Muscle of back (tissue), 13 donors: ENCODE measurements at places on chromosomes 4 and X.

- no peak for DNase-seq
These were observed 12.1 kb downstream of the ASB5 start for GRCh38 chr4:176256921-176257320.

DNA sequence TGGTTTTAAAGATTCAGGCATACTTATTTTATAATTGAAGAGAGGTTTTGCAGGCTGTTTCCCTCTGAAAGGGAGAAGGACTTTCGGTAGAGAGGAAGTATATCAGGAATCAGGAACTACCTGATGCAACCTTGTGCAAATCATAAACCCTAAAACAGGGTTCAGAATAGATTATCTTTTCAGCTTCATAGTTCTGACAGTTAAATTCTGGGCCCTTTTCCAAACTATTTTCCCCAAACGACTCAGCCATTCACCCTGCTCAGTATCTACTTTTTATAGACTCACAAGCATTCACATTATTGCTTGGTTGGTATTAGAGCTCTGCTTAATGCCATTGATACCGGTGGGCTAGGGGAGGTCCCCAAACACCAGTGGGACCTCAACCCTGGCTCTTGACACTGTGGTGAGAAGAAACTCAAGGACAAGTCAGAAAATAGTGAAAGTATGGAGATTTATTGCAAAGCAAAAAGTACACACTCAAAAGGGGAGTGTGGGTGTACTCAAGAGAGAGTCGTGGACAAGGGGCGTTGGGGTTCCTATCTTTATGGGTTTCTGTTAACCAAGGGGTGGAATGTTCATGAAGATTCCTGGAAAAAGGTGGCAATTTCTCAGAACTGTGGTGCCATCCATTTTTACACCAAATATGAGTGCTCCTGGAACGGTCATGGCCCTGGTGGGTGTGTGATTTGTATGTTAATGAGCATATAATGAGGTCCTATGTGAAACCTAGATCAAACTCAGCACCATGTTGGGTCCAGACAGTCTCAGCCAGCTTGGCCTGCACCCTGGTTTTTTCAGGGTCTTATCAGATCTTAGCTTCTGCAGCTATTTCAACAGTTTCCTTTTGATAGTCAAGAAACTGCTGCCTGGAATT lies 238.3 kb downstream of the DCLK2 start:
- DNase-seq = no peak

GRCh38 chr4:151887031-151887815 lies 126.4 kb upstream of the GATB start:
- no peak for DNase-seq

DNA sequence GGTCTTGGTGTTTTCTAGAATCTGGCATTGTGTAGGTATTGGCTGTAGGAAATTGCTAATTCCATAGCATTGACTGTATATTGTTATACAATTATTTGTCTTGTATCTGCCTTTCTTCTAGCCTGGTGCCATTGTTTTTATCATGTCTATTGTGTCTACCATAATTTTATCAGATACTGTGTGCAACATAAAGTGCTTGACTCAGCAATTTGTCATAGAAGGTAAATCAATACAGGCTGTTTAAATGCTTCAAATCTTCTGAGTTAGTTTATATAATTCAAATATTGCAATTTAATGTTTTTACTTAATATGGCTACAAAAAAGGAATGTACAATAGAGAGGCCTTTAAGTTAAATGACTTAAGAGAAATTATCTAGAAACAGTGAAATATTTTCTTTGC lies 263.3 kb upstream of the UGT8 start:
- DNase-seq = no peak

DNA sequence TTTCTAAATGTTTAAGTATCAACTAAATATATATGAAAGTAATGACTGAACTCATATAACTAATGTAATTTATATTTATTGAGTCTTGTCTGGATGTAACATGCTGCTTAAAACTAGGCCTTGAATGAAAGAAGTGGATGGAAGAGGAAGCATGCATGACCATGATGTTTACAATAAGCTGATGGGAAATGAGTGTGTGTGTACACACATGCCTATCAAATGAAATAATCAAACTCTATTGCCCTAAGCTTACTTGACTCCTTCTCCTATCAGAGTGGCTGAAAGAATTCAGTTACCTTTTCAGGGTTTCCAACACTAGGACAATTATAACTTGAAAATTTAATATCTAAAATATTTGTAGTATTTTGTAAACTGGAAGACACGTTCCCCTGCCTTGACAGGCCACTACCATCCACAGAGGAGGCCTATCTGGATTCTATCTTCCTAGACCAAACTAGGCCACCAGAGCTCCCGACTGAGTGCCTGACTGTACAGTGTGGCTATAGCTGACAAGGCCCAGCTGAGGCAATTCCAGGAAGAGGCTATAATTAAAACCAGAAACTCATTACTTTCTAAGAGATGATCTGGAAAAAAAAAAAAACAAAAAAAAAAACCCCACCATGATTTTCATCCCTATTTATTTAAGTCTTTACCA lies 7.6 kb downstream of the ARSJ start:
- DNase-seq = no peak

DNA sequence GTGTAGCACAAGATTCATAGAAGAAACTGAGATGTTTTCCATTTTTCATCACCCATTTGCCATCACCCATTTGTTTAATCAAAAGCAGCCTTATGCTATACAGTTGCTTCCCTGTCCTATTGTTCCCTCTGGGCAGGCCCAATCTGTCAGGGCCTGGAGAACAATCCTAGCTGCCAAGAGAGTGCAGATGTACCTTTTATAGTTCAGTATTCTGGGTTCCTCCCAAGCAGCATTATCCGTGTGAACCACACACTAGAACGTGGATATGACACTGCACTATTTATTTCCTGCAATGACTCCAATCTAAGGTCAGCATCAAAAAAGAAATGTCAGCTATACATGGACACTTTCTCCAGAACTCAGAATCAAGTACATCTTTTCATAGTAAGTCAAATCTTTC lies 269.0 kb downstream of the ADGRA3 start:
- DNase-seq = no peak

DNA sequence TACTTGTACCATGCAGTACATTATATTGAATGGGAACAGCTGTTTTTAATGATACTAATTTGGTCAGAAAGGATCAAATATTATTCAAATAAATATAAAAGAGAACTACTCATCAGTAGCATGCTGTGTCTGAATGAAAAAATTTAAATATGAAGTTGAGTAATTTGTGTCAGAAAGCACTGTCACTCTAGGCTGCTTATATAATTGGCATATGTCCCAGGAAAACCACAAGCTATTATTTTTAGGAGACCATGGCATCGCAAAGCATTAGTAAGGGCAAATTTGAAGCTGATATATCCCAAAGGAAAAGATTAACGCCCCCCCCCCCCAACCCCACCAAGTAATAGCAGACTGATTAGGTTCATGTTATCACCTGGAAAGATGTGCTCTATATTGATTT lies 388.5 kb upstream of the SPANXN4 start:
- no peak for DNase-seq

DNA sequence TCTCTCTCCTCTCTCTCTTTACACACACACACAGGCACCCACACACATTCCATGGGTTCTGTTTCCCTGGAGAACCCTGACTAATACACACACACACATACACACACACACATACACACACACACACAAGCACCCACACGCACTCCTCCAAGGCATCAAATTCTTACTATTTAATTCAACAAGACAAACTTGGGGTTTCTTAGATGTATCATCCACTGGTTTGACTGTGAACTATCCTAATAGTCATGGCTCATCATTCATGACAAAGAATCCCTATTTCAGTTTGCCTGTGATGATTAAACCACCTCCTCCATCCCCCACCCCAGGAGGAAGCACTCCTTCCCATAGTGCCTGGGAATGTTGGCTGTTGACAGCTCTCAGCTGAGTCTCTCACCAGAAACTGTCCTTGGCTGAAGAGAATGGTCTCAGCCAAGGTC lies 98.2 kb downstream of the USP46 start:
- DNase-seq = no peak

DNA sequence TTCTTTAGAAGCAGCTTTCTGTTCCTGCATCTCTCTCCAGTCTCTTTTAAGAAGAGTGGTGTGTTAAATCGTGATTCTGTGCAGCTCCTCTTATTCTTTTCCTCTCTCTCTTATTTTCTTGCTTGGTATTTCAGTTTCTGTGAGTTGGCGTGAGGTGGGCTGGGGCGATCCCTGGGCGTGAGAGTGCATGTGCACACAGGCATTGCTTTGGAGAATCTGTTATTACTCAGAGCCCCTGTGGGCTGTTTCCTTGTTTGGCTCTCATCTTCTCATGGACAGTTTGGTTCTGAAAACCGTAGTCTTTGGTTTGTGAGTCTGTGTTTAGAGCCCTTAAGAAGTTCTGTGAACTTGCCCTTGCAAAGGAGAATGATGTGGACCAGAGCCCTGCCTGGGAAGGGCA lies 97.2 kb upstream of the CLNK start:
- no peak for DNase-seq

DNA sequence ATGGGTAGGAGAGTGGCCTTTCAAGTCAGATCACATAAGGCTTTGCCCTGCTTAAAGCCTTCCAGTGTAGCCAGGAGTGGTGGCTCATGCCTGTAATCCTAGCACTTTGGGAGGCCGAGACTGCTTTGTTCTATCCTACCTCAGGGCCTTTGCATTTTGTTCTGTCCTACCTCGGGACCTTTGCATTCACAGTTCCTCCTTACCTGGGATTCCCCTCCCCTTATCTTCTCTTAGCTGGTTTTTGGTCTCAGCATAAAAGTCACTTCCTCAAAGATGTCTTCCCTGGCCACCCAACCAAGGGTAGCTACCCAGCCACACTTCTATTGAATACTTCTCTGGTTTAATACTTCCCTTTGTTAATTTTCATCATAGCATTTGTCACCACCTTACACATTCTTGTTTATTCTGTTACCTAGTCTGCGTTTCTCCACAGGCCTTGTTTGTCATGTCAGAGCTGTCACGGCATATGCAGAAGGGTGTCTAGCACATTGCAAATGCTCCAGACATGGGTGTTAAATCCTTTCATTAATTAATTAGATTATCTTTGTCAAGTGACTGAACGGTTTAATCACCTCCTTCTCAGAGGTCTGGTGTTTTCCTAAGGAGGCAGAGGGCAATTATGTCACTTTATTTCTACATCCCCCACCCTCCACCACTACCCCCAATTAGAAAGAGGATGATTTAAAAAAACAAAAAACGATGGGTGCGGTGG lies 11.3 kb upstream of the SETD7 start:
- DNase-seq = no peak

- no peak for DNase-seq
These were observed 61.1 kb upstream of the MTM1 start for GRCh38 chrX:150507251-150507856.

- DNase-seq = no peak
These were observed 182.8 kb downstream of the MOSPD2 start for GRCh38 chrX:15056044-15056443.

GRCh38 chr4:88458104-88458740 lies 1.3 kb downstream of the HERC5 start:
- DNase-seq = peak; percentile 29

DNA sequence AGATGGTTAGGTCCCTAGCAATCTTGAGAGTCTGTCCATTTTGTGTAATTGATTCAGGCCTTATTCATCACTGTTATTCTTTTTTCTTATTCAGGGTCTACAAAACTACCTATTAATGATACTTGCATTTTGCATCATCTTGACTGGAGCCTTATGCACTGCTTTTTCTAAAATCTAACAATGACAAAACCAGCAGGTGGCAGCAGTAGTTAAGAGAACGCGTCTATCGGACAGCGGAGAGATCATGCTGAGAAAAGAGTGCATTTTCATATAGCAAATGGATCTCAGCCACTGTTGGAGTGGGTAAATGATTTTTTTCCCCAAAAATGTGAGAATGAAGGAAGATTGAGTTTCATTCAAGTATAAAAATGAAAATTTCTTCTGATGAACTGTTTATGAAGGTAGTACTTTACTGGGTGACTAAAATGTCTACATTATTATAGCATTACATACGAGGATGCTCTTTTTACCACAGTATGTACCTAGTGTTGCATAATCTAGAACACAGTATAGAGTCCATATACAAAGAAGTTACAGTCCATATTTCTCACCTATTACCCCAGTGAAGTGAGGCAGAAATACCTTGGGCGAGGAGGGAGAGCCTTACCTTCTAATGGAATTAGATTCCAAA lies 43.2 kb downstream of the TMEM144 start:
- peak; percentile 82 for DNase-seq

DNA sequence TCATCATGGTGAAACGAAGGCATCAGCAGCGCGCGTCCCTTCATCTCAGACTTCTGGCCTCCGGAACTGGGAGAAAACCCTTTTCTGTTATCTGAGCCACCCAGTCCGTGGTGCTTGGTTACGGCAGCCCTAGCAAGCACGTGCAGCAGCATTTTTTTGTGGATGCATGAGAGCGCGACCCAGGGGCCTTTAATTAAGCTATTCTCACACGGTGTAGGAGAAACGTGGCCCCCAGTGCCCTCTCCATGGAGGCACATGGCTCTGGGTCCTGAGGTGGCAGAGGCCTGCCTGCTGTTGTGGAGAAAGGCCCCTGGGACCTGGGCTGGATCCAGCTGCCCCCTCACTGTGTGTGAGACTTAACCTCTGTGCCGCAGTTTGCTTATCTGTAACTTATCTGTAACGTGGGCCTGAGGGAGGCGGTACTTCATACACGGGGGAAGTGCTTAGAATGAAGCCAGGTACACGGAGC lies 9.5 kb downstream of the CLCN4 start:
- DNase-seq = no peak

GRCh38 chr4:25857403-25857802 lies 5.4 kb downstream of the SEL1L3 start:
- no peak for DNase-seq

GRCh38 chrX:49978176-49978575 lies 55.8 kb downstream of the CLCN5 start:
- DNase-seq = no peak

DNA sequence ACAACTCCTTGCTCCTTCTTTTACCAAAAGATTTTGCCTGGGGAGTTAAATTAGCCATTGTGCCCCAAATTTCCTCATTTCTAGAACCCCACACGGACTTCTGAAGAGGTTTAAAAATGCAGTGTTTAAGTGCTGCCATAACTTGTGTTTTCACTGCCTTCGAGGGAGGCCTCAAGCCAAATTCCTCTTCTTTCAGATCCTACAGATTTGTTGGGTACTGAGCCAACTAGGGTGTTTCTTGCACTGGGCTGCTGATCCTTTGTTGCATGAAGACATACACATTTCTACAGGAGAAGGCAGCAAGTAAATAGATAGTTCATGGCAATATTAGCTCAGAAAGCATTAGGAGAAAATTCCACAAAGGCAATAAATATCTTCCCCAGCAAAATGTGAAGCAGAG lies 43.8 kb downstream of the GLRA2 start:
- no peak for DNase-seq
